ENCODE measurements at places on chromosomes 12 and 14. TPM values are rescaled to one million over a fixed set of nuclear protein-coding genes. Genes with fewer than 3 reads are reported as not detected.
A peak's percentile ranks its signal among the peaks of the same experiment; 100 is the strongest.

DNA sequence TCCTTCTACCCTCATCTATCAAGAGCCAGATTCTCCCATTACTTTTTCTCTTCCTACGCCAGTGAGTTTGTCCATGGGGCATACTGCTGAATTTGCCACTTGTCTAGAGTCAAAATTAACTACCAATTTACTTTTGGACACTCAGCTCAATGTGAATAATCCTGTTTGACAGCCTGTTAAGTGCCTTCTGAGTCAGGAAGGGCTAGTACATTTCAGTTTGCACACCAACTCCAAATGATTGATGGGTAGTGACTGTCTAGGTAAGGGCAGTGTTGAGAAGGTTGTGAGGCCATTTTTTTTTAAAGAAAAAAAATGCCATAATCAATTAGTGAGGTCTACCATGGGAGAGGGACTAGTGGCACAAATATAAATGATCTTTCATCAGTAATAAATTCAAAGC is 21.8 kb upstream of the TRIM9 start:
- H3K27ac ChIP-seq: no peak overlapping the region
- H3K4me3 ChIP-seq: no peak overlapping the region
- H3K36me3 ChIP-seq: no peaks in the 10 kb centered on the region
- no peak for DNase-seq
- no peaks in the 10 kb centered on the region for H3K4me1 ChIP-seq

DNA sequence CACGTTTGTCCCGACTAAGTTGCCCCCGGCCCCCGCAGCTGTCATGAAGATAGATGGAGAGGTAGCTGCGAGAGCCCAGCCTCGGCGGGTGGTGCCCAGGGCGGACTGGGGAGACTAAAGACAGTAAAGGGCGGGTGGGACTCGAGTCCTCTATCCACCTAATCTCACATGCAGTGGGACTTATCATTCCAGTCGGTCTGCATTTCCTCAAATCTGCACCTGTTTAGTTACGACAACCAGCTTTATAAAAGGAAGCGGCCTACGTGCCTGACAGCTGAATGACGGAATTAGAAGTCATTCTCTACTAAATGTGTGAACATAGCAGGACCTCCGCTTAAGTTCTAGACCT is 109.8 kb upstream of the EGLN3 start:
- H3K4me3 ChIP-seq: peak overlapping the region; percentile 67
- H3K4me1 ChIP-seq: peaks cover 13% of the 10 kb centered on the region
- H3K36me3 ChIP-seq: no peaks in the 10 kb centered on the region

DNA sequence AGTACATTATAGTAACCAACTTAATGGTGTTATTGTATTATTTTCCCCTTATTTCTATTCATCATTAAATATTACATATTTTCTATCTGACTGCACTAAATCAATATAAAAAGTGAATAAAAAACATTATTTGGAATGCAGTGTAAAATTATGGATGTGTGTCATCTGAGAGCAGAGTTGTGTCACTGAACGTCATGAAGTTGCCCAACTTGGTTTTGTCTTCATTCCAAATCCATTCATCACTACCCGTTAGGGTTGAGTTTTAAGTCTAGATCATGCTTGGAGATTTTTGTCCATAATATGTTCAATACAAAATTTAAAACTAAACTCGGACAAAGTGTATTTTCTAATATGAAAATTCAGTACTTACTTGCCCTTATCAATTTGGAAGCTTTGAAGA is 16.1 kb downstream of the KLRF1 start:
- H3K4me3 ChIP-seq: no peak overlapping the region
- H3K27ac ChIP-seq: no peak overlapping the region
- no peaks in the 10 kb centered on the region for H3K36me3 ChIP-seq
- no peaks in the 10 kb centered on the region for H3K4me1 ChIP-seq

GRCh38 chr12:15230137-15230536 is 8.9 kb upstream of the RERG start:
- no peaks in the 10 kb centered on the region for H3K4me1 ChIP-seq
- no peak for DNase-seq
- H3K4me3 ChIP-seq: no peak overlapping the region
- H3K27ac ChIP-seq: no peak overlapping the region

- H3K27ac ChIP-seq: no peak overlapping the region
- no peak overlapping the region for H3K4me3 ChIP-seq
- H3K27me3 ChIP-seq: no peaks in the 10 kb centered on the region
- H3K36me3 ChIP-seq: no peaks in the 10 kb centered on the region
Observed at GRCh38 chr12:27534060-27534764, 10.2 kb downstream of the PPFIBP1 start.

DNA sequence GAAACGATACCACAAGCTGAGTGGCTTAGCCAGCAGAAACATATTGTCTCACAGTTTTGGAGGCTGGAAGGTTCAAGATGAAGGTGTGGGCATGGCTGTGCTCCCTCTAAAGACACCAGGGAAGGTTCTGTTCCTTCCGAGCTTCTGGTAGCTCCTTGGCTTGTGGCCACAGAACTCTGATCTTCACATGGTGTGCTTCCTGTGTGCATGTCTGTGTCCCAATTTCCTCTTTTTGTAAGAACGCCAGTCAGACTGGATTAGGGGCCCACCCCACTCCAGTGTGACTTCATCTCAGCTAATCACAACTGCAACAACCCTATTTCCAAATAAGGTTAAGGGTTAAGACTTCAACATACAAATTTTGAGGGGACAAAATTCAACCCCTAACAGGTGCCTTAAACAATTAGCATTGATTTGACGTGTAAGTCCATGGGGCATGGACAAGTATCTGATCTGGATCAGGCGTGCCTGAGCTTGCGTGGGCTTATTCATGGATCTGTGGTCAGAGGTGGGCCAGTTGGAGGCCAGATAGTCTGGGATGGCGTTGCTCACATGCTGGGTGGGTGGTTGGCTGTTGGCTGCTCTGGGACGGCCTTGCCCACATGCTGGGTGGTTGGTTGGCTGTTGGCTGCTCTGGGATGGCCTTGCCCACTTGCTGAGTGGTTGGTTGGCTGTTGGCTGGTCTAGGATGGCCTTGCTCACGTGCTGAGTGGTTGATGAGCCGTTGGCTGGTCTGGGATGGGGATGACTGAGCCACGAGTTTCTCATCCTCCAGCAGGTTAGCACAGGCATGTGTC is 88.5 kb downstream of the LGMN start:
- no peaks in the 10 kb centered on the region for H3K27me3 ChIP-seq
- no peak for DNase-seq
- H3K4me3 ChIP-seq: no peak overlapping the region
- peak overlapping the region; percentile 59 for H3K27ac ChIP-seq

DNA sequence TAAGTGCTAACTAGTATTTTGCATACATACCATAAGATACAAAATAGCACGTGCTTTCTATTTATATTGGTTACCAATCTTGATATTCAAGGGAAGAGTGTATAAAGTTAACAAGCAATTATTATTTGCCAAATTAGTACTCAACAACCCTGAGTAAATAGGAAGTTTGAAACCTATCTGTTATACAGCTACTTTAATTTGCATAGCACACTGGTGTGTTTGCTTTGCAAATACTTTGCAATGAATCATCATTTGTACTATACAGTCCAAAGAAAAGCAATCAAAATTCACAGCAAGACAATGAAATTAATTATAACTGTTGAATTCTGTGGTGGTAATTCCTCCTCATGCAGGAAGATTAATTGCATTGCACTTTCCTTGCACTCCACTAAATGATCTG is 469.1 kb downstream of the PRKD1 start:
- H3K4me1 ChIP-seq: no peaks in the 10 kb centered on the region
- no peak overlapping the region for H3K4me3 ChIP-seq
- no peak overlapping the region for H3K27ac ChIP-seq
- no peaks in the 10 kb centered on the region for H3K36me3 ChIP-seq

DNA sequence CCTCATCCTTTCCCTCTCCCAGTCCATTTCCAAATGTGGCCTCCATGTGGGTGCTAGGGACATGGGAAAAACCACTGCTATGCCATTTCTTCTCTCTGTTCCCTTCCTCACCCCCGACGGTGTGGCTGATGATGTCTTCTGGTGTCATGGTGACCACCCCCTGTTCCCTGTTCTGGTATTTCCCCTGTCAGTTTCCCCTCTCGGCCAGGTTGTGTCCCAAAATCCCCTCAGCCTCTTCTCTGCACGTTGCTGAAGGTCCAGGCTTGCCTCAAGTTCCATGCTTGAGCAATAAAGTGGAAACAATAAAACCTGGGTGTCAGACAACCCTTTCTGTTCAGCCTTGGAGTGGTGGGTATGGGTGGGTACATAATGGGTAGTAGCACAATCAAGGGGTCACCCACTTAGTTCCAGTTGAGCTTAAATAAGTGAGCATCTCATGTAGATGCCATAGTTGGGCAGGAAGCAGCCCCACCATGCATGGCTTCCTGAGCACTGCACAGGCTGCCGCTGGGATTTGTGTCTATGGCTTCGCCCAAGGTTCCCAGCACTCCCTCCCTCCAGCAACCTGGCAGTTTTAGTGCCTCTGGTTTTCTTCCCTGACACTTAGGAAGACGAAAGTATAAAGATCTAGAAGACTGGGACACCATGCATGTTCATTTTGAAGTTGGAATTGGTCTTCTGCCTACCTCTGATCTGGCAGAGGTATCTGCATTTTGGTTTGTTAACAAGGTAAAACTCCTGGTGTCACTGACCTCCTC is 8.7 kb upstream of the ITFG2 start:
- peaks cover 56% of the 10 kb centered on the region for H3K36me3 ChIP-seq
- H3K27me3 ChIP-seq: no peaks in the 10 kb centered on the region
- no peaks in the 10 kb centered on the region for H3K4me1 ChIP-seq
- no peak overlapping the region for H3K27ac ChIP-seq

GRCh38 chr12:82973592-82973991 is 286.9 kb downstream of the TMTC2 start:
- no peak for DNase-seq
- H3K4me1 ChIP-seq: no peaks in the 10 kb centered on the region
- no peaks in the 10 kb centered on the region for H3K27me3 ChIP-seq
- no peak overlapping the region for H3K4me3 ChIP-seq
- H3K36me3 ChIP-seq: no peaks in the 10 kb centered on the region

DNA sequence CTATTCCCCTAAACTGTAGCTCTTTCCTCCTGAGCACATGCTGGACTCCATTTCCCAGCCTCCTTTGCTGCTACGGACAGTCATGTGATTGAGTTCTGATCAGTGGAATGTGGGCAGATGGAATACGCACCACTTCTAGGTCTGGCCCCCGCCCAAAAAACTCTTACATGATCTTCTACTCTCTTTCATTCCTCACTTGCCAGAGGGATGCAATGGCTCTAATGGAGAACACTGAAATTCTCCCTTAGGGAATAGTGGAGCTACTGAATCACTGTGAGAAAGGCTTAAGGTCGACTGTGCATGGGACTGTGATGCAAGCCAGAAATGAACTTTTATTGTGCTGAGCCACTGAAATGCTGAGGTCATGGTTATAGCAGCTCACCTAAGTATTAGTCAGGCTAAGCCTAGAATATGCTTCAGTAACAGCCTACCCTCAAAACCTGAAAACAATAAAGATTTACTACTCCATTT is 13.0 kb upstream of the TMED2 start:
- H3K36me3 ChIP-seq: no peaks in the 10 kb centered on the region
- H3K27ac ChIP-seq: no peak overlapping the region
- DNase-seq: no peak
- H3K27me3 ChIP-seq: no peaks in the 10 kb centered on the region
- no peak overlapping the region for H3K4me3 ChIP-seq
- H3K4me1 ChIP-seq: no peaks in the 10 kb centered on the region

DNA sequence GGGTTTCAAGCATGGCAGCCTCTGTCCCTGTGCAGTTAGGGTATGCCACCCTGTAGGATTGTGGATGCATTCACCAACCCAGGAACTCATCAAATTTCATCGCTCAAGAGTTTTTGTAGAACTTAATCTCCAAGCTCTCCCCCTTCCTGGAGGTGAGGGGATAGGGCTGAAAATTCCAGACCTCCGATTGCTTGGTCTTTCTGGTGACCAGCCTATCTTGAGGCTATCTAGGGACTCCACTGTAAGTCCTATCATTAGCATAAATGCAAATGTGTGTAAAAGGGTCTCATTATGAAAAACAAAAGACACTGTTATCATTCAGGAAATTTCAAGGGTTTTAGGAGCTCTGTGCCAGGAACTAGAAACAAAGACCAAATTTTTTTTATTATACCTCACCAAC is 244.0 kb downstream of the DUSP6 start:
- no peaks in the 10 kb centered on the region for H3K36me3 ChIP-seq
- no peak overlapping the region for H3K4me3 ChIP-seq
- no peak for DNase-seq
- no peaks in the 10 kb centered on the region for H3K4me1 ChIP-seq

- H3K36me3 ChIP-seq: peaks cover 21% of the 10 kb centered on the region
- H3K27me3 ChIP-seq: no peaks in the 10 kb centered on the region
- H3K4me3 ChIP-seq: no peak overlapping the region
- H3K4me1 ChIP-seq: peaks cover 8% of the 10 kb centered on the region
- H3K27ac ChIP-seq: no peak overlapping the region
Observed at GRCh38 chr12:96329018-96329417, 71.2 kb downstream of the CDK17 start.

DNA sequence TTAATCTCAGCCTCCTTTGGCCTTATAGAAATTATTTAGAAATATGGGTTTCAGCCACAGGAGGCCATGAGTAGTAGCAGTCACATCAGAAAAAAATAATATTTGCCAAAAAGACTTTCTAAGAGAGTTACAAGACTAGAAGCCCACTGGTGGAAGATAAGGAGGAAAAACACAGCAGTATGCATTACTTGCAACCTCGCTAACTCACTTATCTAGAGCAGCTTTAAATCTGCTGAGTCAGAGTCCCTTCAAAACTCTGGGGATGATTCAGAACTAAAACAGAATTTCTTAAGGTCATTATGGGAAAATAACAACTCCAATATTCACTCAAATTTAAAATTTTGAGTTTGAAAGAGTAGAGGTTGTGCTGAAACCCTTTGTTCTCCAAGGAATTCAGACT is 6.2 kb downstream of the OR4K17 start:
- H3K36me3 ChIP-seq: no peaks in the 10 kb centered on the region
- no peak overlapping the region for H3K27ac ChIP-seq
- no peaks in the 10 kb centered on the region for H3K4me1 ChIP-seq
- H3K4me3 ChIP-seq: no peak overlapping the region

- H3K27me3 ChIP-seq: no peaks in the 10 kb centered on the region
- H3K27ac ChIP-seq: no peak overlapping the region
- H3K4me3 ChIP-seq: no peak overlapping the region
- H3K4me1 ChIP-seq: no peaks in the 10 kb centered on the region
- no peaks in the 10 kb centered on the region for H3K36me3 ChIP-seq
- DNase-seq: no peak
Observed at GRCh38 chr12:61536525-61536924, 723.7 kb upstream of the USP15 start.

- no peak for DNase-seq
- no peak overlapping the region for H3K27ac ChIP-seq
- H3K36me3 ChIP-seq: no peaks in the 10 kb centered on the region
- H3K4me1 ChIP-seq: peaks cover 24% of the 10 kb centered on the region
- peak overlapping the region; percentile 10 for H3K4me3 ChIP-seq
Observed at GRCh38 chr12:71440345-71440762, 756 bp downstream of the LGR5 start.

ACRBP gene
- 0.95 TPM for total RNA-seq

ACACB gene
- 30.3 TPM for total RNA-seq

CACNA1C gene
- total RNA-seq: 0.08 TPM

DTX3 gene
- 29.4 TPM for total RNA-seq

TEDC1 gene
- total RNA-seq: 108 TPM

TAS2R30 gene
- 5.6 TPM for total RNA-seq

KRT82 gene
- not detected for total RNA-seq

RBM19 gene
- 57.1 TPM for total RNA-seq

FAM186B gene
- total RNA-seq: 0.74 TPM

EGLN3 gene
- 1.1 TPM for total RNA-seq

EID3 gene
- 13.5 TPM for total RNA-seq

NOXRED1 gene
- 0.42 TPM for total RNA-seq

All from CD4-positive, alpha-beta T cell (primary cell).